GOT3 (cell line): ENCODE measurements at places on chromosomes 6 and 20.

DNA sequence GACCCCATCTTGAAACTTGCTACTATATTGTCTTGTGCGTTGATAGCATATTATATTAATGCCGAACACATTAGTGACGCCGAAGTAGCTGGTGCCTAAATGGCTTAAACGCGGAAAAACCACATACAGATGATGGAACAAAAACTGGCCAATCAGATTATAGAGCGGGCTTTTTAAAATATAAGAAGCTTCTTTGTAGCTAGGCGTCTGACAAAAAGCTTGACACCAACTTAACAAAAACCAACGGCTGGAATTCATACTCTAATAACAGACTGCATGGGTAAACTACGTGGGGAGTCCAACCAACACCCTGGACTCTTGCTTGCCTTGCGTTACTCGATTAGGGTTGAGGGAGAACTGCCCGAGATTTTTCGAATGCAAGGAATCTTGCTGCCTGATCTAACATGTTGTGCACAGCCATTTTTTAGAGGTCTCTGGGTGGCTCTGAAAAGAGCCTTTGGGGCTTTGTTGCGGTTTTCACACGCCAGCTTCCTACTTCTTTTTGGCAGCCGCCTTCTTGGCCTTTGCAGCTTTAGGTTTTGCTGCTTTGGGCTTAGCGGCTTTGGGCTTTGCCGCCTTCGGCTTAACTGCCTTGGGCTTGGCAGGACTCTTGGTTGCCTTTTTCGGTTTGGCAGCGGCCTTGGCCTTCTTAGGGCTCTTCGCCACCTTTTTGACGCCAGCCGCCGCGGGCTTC lies 45.7 kb downstream of the OR2B2 start:
- no peak for DNase-seq

GRCh38 chr6:140747114-140747513 lies 1372.7 kb upstream of the CITED2 start:
- no peak for DNase-seq

DNA sequence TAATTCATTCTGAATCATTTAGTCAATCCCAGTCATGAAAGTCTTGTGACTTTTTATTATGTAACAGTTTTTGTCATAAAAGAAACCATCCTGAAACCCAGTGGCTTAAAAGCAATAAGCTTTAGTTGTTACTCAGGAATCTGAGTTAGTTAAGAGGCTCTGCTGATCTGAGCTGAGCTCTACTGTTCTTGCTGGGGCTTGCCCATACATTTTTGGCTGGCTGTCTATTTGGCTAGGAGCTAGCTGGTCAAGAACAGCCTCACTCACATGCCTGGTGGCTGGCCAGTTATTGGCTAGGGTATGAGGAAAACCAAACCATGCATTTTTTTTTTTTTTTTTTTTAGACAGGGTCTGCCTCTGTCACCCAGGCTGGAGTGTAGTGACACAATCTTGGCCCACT lies 10.6 kb downstream of the TCF21 start:
- DNase-seq, result no peak

DNA sequence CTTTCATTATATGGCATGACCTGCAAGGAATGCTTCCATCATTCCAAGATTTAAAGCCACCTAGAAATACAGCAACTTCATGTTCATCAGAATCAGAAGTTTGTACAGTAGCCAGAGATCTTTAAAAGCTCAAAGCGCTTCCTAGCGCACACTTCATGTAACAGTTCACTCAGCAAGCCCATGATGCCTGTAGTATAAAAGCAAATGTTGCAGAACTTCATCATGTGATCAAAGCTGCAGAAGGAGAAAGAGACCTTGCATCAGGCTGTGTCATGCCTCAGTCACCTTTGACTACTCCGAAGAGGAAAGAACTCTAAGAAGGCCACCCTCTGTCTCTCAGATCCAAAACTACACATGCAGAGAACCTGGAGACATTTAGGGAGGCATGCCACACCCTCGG lies 78.5 kb downstream of the AGPAT4 start:
- no peak for DNase-seq
